LNCaP clone FGC (cell line): ENCODE measurements at places on chromosomes 2 and 18.

DNA sequence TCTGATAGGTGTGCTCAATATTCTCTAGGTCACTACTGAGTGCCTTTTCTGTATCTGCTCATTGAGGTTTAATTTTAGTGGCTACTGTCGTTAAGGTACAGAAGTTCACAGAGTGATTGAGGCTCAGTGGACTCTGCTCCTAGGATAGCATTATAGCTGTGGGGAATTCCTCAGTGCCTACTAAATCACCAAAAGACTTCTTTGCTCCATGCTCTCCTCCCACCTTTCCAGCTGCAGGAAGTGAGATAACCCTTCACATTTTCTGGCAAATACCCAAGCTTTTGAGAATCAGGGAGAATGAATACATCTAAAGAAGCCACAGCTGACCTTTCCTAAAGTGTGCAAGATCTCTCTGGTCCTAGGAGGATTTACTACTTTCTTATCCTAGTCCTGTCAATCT, 95.2 kb upstream of the FSIP2 start:
- DNase-seq: no peak

GRCh38 chr2:124975224-124975623, 950.1 kb downstream of the CNTNAP5 start:
- DNase-seq: no peak

DNA sequence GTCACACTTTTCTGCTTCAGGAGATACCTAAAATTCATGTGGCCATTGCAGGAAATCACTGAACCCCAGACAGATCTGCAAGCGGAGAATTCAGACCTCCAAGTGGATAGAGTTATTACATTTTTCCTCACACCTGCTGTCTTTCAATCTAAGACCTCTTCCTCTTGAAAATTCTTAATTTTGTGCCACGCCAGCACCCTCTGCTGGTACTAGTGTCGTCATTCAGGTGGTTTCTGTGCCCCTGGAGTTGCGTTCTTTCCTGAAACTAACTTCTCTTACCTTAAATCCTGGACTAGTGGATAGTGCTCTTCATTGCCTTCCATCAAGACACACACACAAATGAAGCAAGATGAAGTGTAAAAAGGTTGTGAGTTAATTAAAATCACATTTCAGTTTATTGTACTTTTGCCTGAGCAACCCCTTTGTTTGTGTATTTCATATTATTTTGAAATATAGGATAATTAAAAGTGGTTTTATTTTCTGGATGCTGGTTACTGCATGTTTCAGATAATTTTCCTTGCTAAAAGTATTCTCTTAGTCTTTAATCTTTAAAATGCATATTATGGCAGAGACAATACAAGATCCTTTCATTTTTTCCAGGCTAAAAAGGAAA, 1.6 kb upstream of the DNER start:
- DNase-seq: no peak

GRCh38 chr2:181542170-181542569, 85.0 kb downstream of the ITGA4 start:
- no peak for DNase-seq

GRCh38 chr2:135512099-135512498, 18.9 kb downstream of the ZRANB3 start:
- DNase-seq: no peak

DNA sequence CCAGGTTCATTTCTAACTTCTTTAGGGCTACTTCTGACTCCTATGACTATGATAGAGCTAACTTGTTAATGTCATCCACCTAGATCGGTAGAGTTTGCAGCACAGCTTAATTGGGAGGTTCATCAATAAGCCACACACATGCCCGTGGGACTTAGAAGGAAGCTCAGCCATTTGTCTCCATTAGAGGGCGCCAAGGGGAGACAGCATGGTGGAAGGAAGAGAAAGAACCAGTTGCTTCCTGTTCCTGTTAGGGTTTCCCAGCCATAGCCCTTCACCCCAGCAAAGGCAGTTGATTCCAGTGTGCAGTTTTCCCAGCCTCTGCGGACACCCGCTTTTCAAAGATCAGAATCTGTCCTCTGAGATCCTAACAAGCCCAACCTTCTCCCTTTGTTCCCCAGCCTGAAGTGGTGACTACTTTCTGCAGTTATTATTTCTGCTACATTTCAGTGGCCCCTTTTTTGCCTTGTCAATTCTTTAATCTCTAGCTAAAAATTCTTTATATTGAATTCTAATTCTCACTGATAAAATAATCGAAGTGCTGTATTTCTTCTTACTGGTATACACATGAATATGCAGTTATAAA, 30.3 kb downstream of the MAIP1 start:
- peak; percentile 33 for DNase-seq

GRCh38 chr2:64275174-64275466, 130.9 kb upstream of the PELI1 start:
- DNase-seq: no peak

GRCh38 chr2:240162531-240162930, 22.1 kb upstream of the OTOS start:
- no peak for DNase-seq
